ENCODE measurements at places on chromosomes 1 and 21.

- DNase-seq: no peak
These were observed 21.1 kb downstream of the PROX1 start for GRCh38 chr1:214008791-214009422.

GRCh38 chr21:28513428-28513827 lies 479.2 kb downstream of the LTN1 start:
- DNase-seq: no peak

- no peak for DNase-seq
These were observed 14.5 kb downstream of the GLUL start for GRCh38 chr1:182376936-182377574.

GRCh38 chr1:11761988-11762406 lies at the start of gene C1orf167:
Gene C1orf167 (plus strand): TSS chr1:11762193. CDS start chr1:11764401, 2,208 bp downstream.
- DNase-seq: no peak

DNA sequence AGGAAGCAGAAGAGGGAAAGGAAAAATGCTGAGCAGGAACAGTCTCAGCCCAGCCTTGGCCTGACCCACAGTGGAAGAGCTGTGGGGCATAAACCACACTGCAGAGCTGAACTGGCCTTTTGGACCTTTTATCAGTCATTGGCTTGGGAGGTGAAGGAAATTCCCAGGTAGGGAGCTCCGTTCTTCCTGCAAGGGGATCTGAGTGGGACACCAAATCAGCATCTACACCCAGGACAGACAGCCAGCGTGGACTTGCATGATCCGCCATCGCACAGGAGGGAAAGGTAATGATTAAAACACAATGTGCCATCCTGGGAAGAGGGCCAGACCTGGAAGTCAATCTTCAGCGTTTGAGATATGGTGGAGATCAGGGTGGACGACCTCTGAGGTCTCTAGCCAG lies 1.2 kb upstream of the MTFR1L start:
- no peak for DNase-seq

- no peak for DNase-seq
These were observed 577 bp downstream of the RAB3GAP2 start for GRCh38 chr1:220271706-220272046.

DNA sequence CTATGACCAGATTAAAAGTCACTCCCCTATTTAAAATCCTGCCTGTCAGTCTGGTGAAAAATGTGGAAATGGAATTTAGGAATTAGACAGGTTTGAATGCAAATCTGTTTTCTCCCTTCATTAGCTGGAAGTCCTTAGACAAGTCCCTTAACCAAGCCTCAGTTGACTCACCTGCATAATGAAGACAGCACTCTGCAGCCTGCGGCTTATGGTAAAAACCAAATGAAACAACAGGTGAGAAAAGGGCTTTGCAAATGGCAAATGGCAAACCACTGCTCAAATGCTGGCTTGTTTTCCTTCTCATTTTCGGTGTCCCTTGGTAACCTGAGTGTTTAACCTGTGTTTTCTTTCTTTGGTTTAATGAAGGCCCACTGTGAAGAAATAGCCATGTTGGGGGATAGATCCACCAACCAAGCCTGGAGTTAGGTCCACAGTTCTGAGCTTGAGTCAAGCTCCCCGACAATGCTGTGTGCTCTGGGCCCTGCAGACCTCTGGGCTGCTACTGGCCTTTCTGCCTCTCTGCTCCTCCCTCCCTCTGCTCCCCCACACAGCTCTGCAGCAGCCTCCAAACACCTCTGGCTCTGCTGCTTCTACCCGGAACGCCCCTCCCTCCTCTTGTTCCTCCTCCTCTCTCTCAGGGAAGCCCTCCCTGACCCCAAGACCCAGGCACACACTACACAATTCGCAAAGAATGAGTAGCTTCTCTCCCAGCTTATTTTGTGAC lies 641.8 kb downstream of the MATN1 start:
- DNase-seq: no peak

GRCh38 chr1:184483101-184483683 lies 96.4 kb downstream of the C1orf21 start:
- DNase-seq: no peak

- DNase-seq: no peak
These were observed 36.6 kb downstream of the C1orf87 start for GRCh38 chr1:60036856-60037460.

DNA sequence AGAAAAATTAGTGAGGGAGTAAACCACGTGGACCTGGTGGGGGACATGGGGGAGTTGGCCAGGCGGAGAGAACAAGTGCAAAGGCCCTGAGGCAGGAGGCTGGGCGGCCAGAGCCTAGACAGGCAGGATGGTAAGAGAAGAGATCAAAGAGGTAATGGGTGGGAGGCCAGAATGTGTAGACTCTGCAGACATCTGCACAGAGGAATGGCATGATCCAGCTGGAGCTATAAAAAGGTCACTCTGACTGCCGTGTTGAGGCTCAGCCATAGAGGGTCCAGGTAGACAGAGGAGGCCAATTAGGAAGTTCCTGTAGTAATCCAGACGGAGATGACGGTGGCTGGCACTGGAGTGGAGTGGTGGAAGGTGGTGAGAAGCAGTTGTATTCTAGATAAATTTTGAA lies 3.6 kb downstream of the H6PD start:
- no peak for DNase-seq

DNA sequence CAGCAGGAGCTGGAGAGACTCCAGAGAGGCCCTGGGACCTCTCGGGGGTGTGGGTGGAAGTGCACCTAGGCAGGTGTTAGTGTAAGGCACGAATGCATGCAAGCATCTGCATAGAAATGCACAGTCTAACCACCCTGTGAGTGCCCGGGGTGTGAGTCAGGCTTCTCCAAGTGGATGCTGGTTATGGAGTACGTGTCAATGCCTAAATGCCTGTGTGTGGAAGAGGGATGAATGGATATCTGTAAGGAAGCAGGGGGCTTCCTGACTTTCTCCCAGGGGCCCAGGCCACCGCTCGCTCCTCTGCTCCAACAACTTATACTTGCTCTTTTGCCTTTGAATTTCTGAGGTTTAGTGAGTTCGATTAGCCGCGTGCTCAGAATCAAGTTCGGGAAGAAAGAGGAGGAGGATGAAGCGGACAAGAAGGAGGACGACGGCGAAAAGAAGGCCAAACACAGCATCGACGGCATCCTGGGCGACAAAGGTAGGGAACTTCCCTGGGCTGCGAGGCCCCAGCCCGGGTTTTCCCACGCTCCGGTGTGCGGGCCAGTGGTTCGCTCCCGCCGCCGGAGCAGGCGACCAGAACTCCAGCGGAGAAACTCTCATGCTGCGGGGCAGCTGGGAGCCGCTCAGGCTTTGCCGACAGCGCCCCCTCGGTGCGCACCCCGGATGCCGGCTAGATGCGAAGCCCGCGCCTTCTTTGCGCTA lies 5.4 kb downstream of the PAX7 start:
- DNase-seq: no peak

DNA sequence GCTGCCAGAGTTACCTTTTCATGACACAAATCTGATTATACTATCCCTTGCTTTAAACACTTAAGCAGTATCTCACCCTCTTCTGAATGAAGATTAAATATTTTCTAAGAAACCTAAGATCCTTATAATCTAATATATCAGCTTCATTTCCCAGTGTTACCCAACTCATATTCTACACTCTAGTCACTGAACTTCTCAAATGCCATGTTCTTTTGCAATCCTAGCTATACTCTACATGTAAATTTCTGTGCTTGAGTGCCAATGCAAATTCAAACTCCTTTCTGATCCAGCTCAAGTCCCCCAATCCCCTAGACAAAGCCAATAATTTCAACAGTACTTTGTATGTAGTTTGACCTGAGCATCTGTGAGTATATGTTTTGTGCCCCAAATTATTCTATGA lies 293.9 kb downstream of the SDCCAG8 start:
- DNase-seq: no peak

DNA sequence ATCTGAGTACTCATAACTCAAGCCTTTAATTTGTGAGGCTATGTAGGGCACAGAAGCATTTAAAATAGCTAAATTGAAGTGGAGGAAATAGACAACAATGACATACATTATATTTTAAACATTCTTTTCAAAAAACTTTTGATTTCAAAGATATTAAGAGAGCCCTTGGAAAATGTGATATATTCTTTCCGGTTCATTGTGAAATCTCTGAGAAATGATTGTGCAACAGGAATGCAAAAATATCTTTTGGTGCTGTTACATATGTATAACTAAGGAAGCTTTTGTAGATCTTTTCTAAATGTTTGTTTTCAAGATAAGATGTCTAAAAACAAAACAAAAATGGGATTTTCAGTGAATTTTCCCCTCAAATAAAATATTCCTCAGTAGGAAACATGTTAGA lies 185.2 kb downstream of the LEPR start:
- no peak for DNase-seq

DNA sequence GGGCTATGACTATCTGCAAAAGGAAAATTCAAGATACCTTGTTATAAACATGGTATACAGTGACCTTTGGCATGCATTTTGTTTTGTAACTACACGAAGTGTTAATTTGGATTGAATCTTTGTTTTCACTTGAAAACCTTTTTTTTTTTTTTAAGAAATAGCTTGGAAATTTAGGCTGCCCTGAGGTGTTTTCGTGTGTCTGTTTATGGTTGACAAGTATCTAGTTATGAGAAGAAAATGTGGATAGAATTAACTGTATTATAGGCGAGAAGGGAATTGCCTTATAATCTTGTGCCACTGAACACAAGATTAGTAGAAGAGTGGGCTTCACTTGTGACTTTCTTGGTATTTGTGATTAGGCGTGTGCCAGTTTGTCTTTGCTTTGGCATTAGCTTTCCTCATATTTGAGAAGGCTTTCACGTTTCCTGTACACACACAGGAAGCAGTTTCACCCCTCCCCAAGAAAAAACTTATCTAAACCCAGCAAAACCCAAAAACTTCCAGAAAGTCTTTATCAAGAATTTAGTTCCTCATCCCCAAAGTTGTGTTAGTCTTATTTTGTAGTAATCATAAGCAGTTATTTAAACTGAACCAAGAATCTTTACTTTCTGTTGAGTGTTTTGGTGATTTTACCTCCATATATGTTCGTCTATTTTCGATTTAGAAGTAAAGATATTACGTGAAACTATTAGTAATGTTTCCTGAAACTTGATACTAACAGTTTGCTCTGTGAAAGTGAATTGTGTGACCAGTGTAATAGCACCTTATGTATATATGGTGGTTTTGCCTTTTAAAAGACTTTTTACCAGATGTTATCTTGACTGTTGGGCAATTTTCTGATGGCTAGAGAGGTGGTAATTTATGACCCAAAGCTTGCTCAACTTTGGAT lies 3.8 kb downstream of the DYRK1A start:
- DNase-seq: no peak

DNA sequence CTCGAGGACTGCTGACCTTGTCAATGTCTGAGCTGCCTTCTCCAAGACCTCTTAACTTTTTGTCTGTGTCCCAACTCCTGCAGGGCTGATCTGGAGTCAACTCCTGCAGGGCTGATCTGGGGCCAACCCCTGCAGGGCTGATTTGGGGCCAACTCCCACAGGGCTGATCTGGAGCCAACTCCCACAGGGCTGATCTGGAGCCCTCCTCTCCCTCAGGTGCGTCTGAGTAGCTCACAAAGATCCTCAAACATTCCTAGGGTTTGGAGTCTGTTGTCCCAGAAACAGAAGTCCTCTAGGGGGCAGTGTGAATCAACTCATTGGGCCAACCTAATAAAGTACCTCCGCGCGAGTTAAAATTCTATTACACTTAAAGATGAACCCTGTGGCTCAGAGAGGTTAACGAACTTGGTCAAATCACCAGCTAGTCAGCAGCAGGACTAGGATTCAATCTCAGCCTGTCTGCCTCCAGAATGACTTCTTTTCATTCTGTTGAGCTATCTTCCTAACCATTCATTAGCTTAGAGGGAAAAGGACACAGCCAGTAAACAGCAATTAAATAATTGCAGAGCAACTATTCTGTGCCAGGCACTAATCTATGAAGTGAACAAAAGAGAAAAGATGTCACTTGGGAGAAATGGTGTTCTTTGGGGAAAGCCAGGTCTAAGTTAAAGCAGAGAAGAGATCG lies 17.2 kb upstream of the RLF start:
- DNase-seq: peak; percentile 24

- no peak for DNase-seq
These were observed 13.4 kb downstream of the ZCCHC17 start for GRCh38 chr1:31310198-31310597.

DNA sequence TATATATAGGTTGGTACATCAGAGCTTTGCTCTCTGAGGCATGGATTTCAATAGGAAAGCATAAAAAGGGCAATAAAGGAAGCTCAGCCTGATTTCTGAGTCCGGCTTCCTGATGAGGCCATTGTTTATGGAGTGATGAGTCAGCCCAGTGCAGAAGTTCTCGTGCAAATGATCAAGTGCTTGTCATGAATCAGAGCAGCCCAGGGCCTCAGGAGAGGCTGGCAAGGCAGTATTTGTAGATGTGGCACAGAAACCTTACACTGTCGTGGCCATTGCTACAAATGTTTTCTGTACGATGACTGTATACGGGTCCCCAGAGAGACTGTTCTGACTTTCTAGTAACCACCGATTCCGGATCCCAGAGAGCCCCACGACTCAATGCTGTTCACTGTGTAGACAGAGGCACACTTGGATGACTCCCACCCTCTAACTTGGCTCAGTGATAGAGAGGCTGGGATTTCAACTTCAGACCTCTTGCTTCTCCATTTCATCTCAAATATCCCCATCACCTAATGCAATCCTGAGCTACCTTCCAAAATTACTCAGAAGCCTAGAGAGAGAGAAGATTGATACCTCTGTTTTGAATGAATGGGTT lies 26.8 kb downstream of the UMODL1 start:
- no peak for DNase-seq

DNA sequence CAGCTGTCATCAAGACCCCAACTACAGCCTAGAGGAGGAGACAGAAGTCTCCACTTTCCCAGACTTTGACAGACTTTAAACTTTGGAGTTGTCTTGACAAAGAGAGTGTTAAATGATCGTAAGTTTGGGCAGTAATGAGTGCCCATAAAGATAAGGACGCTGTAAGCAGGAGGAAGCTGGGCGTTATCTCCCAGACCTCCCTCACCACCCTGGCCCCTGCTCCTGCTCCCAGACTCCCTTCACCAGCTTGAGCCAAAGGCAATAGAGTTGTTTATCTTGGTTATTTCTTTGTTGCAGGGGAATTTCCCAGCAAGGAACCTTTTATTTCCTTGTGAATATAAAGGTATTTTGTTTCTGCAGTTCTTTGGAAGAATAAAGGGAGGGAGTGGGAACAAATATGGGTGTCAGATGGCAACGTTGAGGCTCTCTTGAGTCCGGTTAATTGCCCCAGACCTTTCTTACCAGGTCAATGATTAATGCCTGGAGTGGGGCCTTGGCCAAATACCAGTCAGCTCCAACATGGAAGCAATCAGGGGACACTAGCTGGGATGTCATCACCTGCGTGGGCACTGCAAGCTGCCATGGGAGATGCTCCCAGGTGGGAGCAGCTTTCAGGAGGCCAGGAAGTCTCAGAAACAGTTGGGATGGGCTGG lies 4.4 kb downstream of the PIGR start:
- DNase-seq: no peak

- peak; percentile 24 for DNase-seq
These were observed 57.2 kb downstream of the AGPAT3 start for GRCh38 chr21:43921979-43922945.

- no peak for DNase-seq
These were observed 18.8 kb downstream of the NEK7 start for GRCh38 chr1:198175423-198176170.

- no peak for DNase-seq
These were observed 218.1 kb downstream of the FMN2 start for GRCh38 chr1:240309769-240310168.
